ENCODE measurements at places on chromosomes 7 and 10.

DNA sequence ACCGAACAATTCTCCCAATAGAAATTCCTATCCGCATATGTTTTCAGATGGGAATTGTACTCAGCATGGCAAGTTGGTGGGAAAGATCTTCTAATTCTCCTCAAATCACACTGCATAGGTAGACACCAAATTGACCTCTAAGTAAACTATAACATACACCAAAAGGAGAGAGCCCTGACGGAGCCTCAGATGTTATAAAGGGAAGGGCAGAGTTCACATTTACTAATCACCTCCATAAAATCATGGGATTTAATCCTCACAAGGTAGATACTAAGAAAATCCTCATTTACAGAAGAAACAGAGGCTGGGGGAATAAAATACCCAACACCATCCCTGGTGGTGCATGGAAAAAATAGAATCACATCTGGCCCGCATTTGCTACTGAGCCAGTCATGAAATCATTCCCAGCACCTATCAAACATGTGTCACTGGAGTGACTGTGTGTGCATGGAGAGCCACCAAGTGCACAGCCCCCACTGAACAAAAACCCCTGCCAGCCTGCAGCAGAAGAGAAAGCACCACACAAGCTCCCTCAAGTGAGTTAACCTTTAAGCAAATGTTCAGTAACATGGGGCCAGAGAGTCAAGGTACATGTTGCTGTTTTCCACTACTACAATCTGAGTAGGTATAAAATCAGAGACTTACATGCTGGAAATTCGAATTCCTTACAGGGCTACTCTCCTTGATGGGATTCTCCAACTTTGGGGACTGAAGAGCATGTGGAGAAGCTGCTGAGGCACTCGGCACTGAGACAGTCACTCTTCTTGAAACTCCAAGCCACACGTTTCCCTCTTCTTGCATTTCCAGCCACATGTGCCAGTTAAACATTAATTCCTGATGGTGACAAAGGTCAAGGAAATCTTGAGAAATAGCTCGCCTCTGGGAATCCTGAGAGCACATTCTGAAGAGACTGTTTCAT is at the start of gene DDC:
TSS of gene DDC (minus strand) at position 766 of the 919 bp plus-strand sequence. CDS start 21,320 bp downstream, outside the sequence.
- DNase-seq, result no peak

GRCh38 chr10:93703841-93704240 is 1.4 kb upstream of the FRA10AC1 start:
- DNase-seq, result no peak

DNA sequence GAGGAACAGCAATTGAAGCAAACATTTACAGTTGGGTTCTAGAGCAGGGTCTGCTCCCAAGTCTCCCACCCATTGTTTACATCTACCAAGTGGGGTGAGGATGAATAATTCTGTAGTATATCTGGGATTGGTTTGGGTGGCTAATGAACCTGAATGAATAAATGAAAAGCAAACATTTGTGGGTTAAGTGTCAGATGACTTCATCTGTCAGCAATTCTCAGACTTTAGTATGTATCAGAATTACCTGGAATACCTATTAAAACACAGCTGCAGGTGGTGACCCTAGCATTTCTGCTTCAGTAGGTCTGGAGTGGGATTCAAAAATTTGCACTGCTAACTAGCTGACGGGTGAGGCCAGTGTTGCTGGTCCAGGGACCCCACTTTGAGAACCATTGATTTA is 18.0 kb upstream of the NPVF start:
- DNase-seq, result no peak

DNA sequence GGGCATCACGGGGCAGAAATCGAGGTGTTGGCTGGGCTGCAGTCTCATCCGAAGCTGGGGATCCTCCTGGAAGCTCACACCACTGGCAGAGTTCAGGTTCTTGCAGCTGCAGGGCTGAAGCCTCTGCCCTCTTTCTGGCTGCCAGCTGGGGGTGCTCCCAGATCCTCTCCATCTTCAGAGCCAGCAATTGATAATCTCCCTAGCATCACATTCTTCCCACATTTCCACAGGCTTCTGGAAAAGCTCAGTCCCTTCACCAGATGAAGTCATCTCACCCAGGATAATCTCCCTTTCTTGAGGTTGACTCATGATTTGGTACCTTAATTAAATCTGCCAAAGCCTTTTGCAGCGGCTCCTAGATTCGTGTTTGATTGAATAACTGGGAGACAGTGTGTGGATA is 55.2 kb downstream of the NRP1 start:
- DNase-seq, result no peak

DNA sequence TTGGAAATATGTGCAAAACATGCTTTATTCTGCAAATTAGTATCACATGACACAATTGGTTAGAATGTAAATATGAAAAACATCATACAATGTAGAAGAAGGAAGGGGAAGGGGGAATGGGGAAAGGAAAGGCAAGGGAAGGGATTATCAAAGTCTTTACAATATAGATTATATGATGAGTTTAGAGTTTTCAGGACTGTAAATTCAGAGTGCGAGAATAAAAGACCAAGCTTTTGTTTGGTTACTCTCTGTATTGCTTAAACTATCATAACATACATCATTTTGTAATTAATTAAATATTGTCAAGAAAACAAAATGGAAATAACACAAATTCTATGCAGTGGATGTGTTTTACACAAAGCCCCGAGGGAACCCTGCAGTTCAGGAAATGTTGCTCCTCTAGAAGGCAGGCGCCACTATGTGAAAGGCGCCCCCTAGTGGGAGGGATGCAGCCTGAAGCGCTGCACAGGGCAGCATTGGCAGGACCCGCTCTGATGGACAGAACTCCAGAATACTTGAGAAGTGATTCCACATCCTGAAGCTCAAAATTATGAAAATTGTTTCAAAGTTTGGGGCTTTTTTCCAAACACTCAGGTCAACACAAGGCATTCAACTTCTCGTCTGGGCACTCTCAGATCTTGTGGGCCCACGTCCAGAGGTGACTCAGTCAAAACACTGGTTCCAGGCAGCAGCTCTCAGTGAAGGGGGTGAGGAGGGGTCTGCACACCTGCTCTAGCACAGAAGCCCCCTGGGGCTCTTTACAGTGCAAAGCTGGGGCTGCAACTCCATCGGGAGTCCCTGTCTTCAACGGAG is 31.6 kb upstream of the TMEM254 start:
- DNase-seq, result peak; percentile 77
